ENCODE measurements at places on chromosomes 7 and 10. TPM values are rescaled to one million over a fixed set of nuclear protein-coding genes. Genes with fewer than 3 reads are reported as not detected.

Gene TUBAL3
- total RNA-seq, result 0.91 TPM

Gene NUTM2B
- 1.2 TPM for total RNA-seq

Gene SPDYE5
- not detected for total RNA-seq

Gene NUTM2A
- total RNA-seq, result 0.95 TPM

Gene ARHGAP22
- total RNA-seq, result 9.5 TPM

All from heart left ventricle (tissue), 16 donors.